Aorta (tissue), 5 donors: ENCODE measurements at places on chromosomes 2 and 18. TPM values are rescaled to one million over a fixed set of nuclear protein-coding genes. Genes with fewer than 3 reads are reported as not detected.

GRCh38 chr2:128876986-128877983, 558.6 kb upstream of the HS6ST1 start:
- no peak for DNase-seq
- no peaks in the 10 kb centered on the region for H3K27me3 ChIP-seq
- no peak overlapping the region for H3K4me3 ChIP-seq
- H3K36me3 ChIP-seq: no peaks in the 10 kb centered on the region
- H3K4me1 ChIP-seq: no peaks in the 10 kb centered on the region

Gene SERPINB4
- not detected for total RNA-seq

DNA sequence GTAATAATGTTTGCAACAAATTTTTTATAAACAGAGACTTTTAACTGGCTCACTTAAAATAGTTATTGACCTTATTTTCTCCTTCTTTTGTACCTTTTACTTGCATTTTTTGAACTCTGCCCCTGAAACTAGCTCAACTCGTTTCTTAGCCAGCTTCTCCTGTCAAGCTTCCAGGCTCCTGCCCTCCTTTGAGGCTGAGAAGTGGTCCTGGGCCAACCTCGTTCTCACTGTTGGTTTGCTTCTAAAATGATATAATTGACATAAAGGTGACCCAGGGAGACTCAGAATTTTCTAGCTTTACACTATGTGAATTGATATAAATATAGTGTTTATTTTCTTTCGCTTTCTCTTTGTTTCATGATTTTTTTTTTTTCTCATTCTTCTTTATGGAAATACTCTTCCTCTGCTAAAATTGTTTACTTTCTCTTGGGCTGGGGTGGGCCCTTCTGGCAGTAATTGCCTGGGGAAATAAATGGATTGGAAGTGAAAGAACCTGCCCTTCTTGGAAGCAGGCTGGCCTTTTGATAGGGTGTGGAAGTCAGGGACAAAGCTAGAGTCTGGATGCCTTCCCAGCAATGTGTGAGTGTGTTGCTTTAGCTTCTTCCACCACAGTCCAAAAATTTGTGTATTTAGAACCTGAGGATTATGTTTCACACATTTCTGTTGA, 30.7 kb downstream of the GPD2 start:
- no peaks in the 10 kb centered on the region for H3K36me3 ChIP-seq
- no peak overlapping the region for H3K27ac ChIP-seq
- DNase-seq: no peak
- H3K4me3 ChIP-seq: no peak overlapping the region

- H3K27me3 ChIP-seq: no peaks in the 10 kb centered on the region
- H3K4me1 ChIP-seq: no peaks in the 10 kb centered on the region
- H3K27ac ChIP-seq: no peak overlapping the region
Measured at GRCh38 chr2:129408570-129408969, 570.9 kb upstream of the RAB6C start.

GRCh38 chr2:168624028-168624427, 168.0 kb downstream of the CERS6 start:
- H3K27me3 ChIP-seq: no peaks in the 10 kb centered on the region
- H3K4me3 ChIP-seq: no peak overlapping the region
- no peak for DNase-seq
- no peak overlapping the region for H3K27ac ChIP-seq
- H3K36me3 ChIP-seq: no peaks in the 10 kb centered on the region
- H3K4me1 ChIP-seq: no peaks in the 10 kb centered on the region

GRCh38 chr2:221605751-221606240, 33.7 kb upstream of the EPHA4 start:
- H3K27me3 ChIP-seq: no peaks in the 10 kb centered on the region
- no peak overlapping the region for H3K4me3 ChIP-seq
- H3K36me3 ChIP-seq: no peaks in the 10 kb centered on the region
- H3K4me1 ChIP-seq: peaks cover 2% of the 10 kb centered on the region
- no peak overlapping the region for H3K27ac ChIP-seq

DNA sequence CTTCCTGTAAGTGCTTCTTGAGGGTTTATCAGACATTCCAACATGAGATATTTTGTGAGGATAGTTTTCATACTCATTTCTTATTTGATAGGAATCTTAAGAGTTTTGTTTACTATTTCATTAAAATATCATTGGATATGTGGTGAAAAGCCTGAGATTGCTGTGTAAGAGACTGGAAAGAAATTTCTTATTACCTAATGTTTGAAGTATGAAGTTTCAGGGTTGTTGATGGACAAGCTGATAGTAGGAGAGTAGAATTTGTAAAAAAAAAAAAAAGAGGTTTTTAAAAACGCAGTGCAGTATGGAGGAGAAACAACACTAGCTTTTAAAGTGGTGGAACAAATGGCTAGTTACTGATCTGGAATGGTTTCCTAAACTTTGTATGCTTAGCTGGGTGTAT, 7.7 kb downstream of the EPB41L5 start:
- no peaks in the 10 kb centered on the region for H3K27me3 ChIP-seq
- no peak for DNase-seq
- H3K4me3 ChIP-seq: no peak overlapping the region
- H3K36me3 ChIP-seq: no peaks in the 10 kb centered on the region
- no peak overlapping the region for H3K27ac ChIP-seq

GRCh38 chr18:54968807-54969206, 9.5 kb upstream of the CCDC68 start:
- H3K4me1 ChIP-seq: no peaks in the 10 kb centered on the region
- no peaks in the 10 kb centered on the region for H3K27me3 ChIP-seq
- no peak overlapping the region for H3K27ac ChIP-seq
- H3K36me3 ChIP-seq: no peaks in the 10 kb centered on the region

GRCh38 chr18:7567474-7568425, 634 bp downstream of the PTPRM start:
- no peaks in the 10 kb centered on the region for H3K4me1 ChIP-seq
- peak overlapping the region; percentile 84 for H3K27ac ChIP-seq
- H3K4me3 ChIP-seq: peak overlapping the region; percentile 92
- H3K27me3 ChIP-seq: no peaks in the 10 kb centered on the region
- DNase-seq: peak; percentile 85
- H3K36me3 ChIP-seq: no peaks in the 10 kb centered on the region

Gene ST8SIA5
- 0.42 TPM for total RNA-seq

Gene HNRNPA3
- total RNA-seq: 178 TPM

- no peak for DNase-seq
- no peaks in the 10 kb centered on the region for H3K4me1 ChIP-seq
- H3K27ac ChIP-seq: no peak overlapping the region
- H3K4me3 ChIP-seq: no peak overlapping the region
- no peaks in the 10 kb centered on the region for H3K27me3 ChIP-seq
Measured at GRCh38 chr2:126786765-126787164, 111.9 kb upstream of the TEX51 start.

Gene KYNU
- 13.5 TPM for total RNA-seq

- DNase-seq: no peak
- no peak overlapping the region for H3K27ac ChIP-seq
- no peaks in the 10 kb centered on the region for H3K27me3 ChIP-seq
- H3K36me3 ChIP-seq: peaks cover 1% of the 10 kb centered on the region
- H3K4me3 ChIP-seq: no peak overlapping the region
- H3K4me1 ChIP-seq: no peaks in the 10 kb centered on the region
Measured at GRCh38 chr18:57644540-57644939, 22.9 kb upstream of the NARS1 start.

DNA sequence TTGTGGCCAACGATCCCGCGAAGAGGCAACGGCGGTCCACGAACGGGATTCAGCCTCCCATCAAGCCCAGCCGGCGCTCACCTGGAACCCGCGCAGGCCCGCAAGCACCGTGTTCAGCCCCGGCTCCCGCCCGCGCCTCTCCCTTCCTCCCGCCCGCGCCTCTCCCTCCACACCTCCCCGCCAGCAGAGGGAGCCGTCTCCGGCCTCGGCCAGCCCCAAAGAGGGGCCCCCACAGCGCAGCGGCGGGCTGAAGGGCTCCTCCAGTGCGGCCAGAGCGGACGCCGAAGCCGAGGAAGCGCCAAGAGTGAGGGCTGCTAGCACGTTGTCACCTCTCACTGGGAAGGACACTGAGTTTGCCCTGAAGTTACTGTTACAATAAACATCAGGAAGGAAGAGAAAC, 55.3 kb upstream of the LAPTM4A start:
- H3K4me3 ChIP-seq: no peak overlapping the region
- no peaks in the 10 kb centered on the region for H3K27me3 ChIP-seq
- H3K36me3 ChIP-seq: no peaks in the 10 kb centered on the region
- H3K4me1 ChIP-seq: no peaks in the 10 kb centered on the region
- no peak overlapping the region for H3K27ac ChIP-seq

DNA sequence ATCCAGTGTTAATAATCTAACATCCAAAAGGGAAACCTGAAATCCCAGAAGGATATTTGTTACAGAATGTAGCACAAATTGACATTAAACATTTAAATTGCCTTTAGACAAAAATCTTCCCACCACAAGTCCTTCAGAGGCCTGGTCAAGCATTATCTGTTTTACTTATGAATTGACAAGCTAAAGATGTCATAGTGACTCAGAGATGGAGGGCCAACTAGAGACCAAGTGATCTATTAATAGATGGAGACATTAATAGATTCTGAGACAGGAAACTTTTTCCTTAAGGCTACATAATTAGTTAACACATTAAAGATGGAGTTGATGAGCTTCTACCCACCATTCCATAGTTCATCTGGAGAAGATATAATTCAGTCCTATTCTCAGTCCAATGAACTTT, 526.2 kb downstream of the IRS1 start:
- DNase-seq: no peak
- no peaks in the 10 kb centered on the region for H3K36me3 ChIP-seq
- H3K4me3 ChIP-seq: no peak overlapping the region
- no peaks in the 10 kb centered on the region for H3K27me3 ChIP-seq
- H3K4me1 ChIP-seq: no peaks in the 10 kb centered on the region

Gene PAX3
- total RNA-seq: not detected

Gene ANKRD29
- total RNA-seq: 28.6 TPM

DNA sequence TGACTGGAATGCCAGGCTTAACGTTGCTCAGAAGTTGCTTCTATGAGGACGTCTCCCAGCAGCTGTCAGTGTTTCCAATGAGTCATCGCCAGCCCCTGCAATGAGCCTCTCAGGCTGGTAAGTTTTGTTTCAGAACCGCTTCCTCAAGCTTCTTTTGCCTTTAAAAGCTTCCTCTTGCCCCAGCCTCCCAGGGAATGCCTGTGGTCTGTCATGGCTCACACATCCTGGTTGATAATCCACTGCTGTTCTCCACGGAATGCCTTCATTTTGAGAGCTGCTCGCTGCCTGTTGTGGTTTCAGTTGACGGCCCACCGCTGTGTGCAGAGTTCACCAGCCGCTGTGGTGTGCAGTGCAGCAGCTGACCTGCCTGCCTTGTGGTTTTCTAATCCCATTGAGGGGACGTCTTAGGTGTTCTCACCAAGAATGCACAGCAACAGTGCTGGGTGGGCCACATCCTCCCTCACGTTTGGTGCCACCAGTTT, 96.4 kb downstream of the RTP5 start:
- no peak overlapping the region for H3K4me3 ChIP-seq
- DNase-seq: no peak
- no peaks in the 10 kb centered on the region for H3K27me3 ChIP-seq
- H3K4me1 ChIP-seq: no peaks in the 10 kb centered on the region
- H3K27ac ChIP-seq: no peak overlapping the region
- no peaks in the 10 kb centered on the region for H3K36me3 ChIP-seq

Gene LINC00305
- not detected for total RNA-seq

- no peaks in the 10 kb centered on the region for H3K27me3 ChIP-seq
- no peak overlapping the region for H3K4me3 ChIP-seq
- H3K27ac ChIP-seq: no peak overlapping the region
- no peak for DNase-seq
- H3K36me3 ChIP-seq: no peaks in the 10 kb centered on the region
- H3K4me1 ChIP-seq: no peaks in the 10 kb centered on the region
Measured at GRCh38 chr2:140498360-140498759, 1632.5 kb downstream of the LRP1B start.

DNA sequence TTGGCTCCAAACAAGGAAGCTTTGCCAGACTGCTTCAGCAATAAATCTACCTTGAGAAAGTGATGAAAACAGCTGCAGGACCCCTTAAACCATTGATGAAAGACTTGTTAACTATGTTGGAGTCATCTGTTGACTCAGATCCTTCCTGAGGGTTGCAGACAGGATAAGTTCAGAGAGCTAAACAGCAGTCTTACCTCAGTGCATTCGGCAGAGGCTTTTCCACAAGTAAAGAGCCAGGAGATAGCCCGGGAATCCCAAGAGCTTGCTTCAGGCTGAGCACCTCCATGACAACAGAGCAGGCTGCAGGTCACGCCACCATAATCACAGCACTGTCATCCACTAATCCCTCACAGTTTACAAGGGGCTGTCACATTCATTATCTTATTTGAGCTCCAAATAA, 23.7 kb downstream of the KIAA2012 start:
- no peaks in the 10 kb centered on the region for H3K4me1 ChIP-seq
- no peak overlapping the region for H3K4me3 ChIP-seq
- H3K27me3 ChIP-seq: no peaks in the 10 kb centered on the region
- no peak for DNase-seq
